NCI-H1930 (cell line): ENCODE measurements at places on chromosomes 3 and 15.

GRCh38 chr15:95024351-95024750 lies 793.0 kb downstream of the MCTP2 start:
- no peak for DNase-seq

DNA sequence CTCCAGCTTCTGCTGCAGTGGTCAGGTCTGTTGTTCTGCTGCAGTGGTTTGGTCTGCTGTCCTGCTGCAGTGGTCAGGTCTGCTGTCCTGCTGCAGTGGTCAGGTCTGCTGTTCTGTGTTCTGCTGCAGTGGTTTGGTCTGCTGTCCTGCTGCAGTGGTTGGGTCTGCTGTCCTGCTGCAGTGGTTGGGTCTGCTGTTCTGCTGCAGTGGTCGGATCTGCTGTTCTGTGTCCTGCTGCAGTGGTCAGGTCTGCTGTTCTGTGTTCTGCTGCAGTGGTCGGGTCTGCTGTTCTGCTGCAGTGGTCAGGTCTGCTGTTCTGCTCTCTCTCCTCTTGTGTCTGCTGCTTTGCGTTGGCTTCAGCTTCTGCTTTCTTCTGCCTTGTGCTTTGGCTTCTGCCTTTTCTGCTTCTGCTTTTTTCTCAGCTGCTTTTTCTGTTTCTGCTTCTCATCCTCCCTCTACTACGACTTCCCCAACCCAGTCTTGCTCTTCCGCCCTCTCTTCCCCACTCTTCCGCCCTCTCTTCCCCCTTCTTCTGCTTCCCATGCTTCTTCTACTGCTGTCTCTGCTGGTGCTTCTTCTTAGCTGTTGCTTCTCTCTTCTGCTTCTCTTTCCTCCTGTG lies 50.7 kb downstream of the FAM43A start:
- no peak for DNase-seq

- DNase-seq, result no peak
Measured at GRCh38 chr15:40358471-40359353, 693 bp downstream of the DISP2 start.

DNA sequence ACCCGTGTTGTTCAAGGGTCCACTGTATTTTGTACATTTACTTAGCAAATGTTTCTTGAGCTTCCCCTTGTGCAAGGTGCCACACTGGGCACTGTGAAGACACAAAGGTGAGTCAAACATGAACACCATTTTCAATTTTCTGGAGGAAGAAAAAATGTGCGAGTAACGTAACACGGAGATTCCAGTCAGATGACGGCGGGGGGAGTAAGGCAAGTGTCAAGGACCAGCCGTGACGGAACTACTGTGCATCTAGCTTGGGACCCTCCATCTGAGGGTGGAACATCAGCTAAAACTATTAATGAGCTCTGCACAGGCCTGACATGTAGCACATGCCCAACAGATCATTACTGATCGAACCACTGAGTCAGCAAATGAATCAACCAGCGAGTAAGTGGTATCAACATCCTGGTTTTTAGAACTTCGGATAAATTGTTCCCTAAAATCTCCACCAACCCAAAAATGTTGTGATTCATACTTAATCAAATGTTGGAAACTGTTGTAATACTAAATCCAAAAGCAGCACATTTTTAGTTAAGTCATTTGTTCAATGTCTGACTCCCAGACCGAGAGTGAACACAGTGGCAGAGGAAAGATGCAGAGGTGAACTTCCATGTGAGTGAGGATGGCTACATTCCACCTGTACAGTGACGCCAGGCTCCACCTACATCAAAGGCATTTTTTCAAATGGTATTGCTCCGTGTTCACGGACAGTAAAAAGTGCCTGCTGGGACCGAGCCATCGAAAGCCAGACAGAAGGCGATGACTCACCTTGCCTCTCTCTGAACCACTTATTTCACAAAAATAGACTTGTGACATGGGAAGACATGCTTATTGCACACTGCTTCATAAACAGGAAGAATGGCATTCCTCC lies 172.2 kb downstream of the ATP10A start:
- no peak for DNase-seq
